AG09309 (cell line): ENCODE measurements at places on chromosomes 4 and X.

GRCh38 chr4:122244764-122245163 lies 92.6 kb downstream of the BLTP1 start:
- DNase-seq: no peak

DNA sequence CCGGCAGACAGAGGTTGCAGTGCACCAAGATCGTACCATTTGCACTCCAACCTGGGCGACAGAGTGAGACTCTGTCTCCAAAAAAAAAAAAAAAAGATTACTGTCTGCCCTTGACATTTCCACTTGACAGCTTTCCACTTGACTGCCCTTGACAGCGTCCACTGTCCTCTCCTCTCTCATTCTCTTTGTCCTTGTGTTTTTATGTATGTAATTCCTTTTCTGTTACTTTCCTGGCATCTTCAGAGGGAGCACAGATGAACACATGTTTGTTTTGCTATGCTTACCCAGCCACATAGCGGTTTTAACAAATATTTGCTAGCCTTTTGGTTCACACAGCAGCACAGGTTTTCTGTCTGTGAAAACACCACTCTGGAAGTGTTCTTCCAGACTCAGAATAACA lies 26.2 kb downstream of the SYAP1 start:
- no peak for DNase-seq

DNA sequence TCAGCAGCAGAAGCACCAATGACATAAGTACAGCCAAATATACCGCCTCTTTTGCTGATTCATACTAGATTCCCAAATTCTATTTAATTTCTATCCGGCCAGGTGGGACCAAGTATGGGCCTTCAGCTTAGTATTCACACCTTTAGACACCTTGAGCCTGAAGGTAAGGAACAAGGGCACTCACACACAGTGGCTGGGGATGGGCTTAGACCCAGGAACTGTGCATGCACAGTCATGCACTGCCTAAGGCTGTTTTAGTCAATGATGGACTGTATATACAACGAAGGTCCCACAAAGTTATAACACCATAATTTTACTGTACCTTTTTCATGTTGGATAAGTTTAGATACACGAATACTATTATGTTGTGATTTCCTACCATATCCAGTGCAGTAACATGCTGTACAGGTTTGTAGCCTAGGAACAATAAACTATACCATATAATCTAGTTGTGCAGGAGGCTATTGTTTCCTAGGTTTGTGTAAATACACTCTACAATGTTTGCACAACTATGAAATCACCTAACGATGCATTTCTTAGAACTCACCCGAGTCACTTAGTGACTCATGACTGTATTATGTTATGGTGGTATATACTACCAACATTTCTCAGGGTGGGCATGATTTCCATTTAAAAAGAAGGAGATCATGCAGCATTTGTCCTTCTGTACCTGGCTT lies 9.7 kb upstream of the CLNK start:
- DNase-seq: no peak

DNA sequence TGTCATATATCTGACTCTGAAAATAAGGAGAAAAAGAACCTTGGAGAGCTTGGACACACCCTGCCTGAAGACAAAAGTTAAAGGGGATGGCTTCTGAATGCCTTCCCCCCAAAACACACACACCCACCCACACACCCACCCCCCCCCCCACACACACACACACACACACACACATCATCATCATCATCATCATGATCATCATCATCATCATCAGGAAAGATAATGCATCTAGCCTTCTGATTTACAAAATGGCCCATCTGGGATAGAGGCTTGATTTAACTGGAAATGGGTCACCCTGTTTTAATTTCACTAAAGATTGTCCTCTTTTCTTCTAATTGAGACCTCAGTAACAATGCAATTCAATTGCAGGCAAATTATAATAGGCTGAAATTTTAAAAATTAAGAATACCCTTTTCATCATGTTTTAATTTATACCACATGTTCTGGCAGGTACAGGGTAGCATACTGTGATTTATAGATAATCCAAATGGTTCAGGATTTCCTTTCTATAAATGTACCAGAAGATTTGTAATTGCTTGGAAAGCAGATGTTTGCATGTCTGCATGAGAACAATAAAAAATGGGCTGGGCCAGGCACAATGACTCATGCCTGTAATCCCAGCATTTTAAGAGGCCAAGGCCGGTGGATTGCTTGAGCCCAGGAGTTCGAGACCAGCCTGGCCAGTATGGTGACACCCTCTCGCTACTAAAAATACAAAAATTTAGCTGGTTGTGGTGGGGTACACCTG lies 56.5 kb downstream of the TRIM2 start:
- DNase-seq: peak; percentile 67

DNA sequence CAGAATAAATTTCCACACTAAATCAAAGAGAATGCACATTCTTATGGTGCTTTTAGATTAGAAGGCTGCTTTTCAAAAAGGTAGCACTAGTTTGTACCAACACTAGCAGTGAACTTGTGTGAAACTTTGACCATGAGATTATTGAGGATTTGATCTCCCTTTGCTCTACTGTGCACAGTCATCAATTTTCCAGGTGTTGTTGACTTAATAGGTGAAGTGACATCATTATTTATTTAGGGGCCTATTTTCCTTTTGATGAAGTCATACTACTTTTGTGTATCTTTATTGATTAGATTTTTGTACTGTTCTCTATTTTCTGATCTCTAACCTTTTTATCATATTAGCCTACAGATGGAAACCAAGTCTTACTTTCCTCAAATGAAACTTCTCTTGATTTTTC lies 507.9 kb upstream of the LCORL start:
- no peak for DNase-seq

DNA sequence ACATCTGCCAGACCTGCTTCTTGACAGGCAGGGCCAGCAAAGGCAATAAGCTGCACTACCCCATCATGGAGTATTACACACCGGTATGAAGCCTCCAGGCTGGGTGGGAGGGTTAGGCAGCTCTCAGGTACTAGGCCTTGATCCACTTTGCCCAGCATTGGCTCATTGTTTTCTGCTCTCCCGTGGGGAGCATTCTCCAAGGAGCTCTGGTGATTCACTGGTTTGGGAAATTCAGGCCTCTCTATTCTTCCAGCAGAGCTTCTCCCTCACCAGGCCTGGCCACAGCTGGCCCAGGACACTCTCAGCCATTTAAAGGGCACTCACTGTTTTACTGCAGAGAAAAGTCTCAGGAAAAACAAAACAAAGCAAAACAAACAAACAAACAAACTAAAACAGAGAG lies 33.0 kb downstream of the DRP2 start:
- no peak for DNase-seq

DNA sequence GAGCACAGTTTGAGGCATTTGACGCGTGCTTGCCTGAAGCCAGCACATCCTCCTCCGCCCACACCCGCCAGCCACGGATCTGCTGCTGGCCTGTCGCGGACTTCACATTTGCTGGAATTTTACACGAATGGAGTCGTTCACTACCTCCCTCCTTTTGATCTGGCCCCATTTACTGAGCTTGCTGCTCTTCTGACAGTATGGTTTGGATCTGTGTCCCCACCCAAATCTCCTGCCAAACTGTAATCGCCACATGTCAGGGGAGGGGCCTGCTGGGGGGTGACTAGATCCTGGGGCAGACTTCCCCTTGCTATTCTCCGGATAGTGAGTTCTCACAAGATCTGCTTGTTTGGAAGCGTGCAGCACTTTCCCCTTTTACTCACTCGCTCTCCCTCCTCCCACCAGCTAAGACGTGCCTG lies 19.9 kb upstream of the CPLX1 start:
- no peak for DNase-seq

- DNase-seq: no peak
These were observed 23.2 kb downstream of the HDX start for GRCh38 chrX:84479086-84479485.

- no peak for DNase-seq
These were observed 65.8 kb upstream of the PRPS1 start for GRCh38 chrX:107562482-107562881.

DNA sequence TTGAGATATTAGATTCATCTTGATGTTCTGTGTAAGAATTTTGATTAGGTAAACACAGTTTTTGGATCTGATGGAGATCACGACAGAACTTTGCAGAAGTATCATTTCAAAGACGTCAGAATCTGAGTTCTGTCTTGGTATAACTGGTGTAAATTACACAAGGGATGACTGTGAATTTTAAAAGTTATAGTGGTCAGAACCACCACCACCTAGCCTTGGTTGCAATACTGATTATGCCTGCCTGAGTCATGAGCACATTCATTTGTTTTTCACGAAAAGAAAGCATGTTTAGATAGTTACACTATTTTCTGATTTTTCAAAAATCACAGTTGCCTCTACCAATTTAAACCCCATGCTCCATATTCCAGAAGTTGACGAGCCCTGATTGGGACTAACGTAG lies 54.8 kb downstream of the ZFX start:
- peak; percentile 39 for DNase-seq

GRCh38 chr4:188008377-188008776 lies 12.8 kb downstream of the ZFP42 start:
- peak; percentile 33 for DNase-seq

DNA sequence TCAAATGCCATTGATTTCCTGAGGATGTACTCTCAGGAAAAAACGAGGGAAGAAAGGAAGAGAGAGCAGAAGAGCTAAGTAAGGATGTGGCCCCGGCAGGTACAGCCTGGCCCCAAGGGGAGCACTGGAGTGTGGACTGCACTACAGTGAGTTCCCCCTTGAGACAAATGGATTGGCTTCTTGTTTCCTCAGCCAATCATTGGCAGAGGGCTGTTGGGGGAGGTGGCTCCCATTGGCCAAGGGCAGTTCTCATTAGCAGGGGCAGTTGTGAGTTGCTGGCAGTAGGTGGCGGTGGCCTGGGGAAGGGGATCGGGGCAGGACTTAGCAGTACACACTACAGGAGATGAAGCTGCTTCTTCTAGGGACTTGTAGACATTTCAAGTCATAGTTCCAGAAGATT lies 24.1 kb upstream of the OCIAD2 start:
- DNase-seq: no peak

DNA sequence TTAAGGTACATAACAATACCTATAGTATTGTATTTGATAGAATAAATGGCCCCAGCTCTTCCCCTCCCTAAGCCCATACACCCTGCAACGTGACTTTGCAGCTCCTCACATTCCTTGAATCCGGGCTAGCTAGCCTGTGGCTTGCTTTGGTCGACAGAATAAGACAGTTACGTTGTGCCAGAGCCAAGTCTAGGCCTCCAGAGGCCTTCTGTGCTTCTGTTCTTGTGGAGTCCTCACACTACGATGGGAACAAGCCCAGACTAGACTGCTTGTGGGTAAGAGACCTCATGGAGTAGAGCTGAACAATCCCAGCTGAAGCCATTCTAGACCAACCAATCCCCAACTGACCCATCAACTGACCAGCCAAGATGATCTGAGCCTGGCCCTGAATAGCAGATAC lies 102.4 kb upstream of the PLAC1 start:
- no peak for DNase-seq

GRCh38 chr4:85861064-85861765 lies 386.3 kb downstream of the ARHGAP24 start:
- DNase-seq: no peak

- DNase-seq: no peak
These were observed 49.4 kb downstream of the RHOH start for GRCh38 chr4:40246011-40246900.

DNA sequence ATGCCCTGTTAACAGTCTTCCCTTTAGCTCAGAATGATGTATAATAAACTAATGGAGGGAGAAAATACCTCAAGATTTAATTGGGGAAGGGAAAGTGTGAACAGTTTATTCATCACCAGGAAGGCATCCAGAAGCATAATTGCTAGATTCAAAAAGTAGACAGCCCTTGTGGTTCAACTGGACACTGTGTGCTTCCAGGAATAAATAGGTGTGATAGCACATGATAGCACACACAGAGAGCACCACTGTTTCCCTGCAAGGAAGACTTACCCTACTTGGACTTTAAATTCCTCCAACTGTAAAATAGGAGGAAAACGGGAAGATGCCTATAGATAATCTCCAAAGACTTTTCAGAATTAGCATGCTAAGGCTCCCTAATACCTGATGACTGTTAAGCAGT lies 27.8 kb downstream of the SLC39A8 start:
- no peak for DNase-seq

DNA sequence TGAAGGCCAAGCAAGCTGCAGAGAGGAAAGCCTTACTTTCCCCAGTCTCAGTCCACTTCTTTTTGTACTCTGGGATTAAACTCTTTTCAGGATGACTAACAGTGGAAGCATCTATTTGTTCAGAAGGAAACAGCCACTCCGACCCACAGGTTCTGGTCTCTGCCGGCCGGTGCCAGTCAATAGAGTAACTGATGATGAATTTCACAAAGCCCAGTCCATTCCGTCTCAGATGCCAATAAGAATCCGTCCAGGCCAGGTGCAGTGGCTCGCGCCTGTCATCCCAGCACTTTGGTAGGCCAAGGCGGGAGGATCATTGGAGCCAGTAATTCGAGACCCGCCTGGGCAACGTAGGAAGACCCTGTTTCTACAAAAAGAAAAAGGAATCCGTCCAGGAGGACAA lies 58.5 kb upstream of the HELT start:
- DNase-seq: no peak
